ENCODE measurements at places on chromosomes 16 and 17. TPM values are rescaled to one million over a fixed set of nuclear protein-coding genes. Genes with fewer than 3 reads are reported as not detected.

The KRTAP17-1 gene
- 0.12 TPM for total RNA-seq

The ENGASE gene
- 10.7 TPM for total RNA-seq

The ATP1B2 gene
- total RNA-seq, result not detected

The MPP2 gene
- 2.1 TPM for total RNA-seq

The COASY gene
- 15.1 TPM for total RNA-seq

The RNF227 gene
- 2.5 TPM for total RNA-seq

The ENPP7 gene
- not detected for total RNA-seq

The SLC5A11 gene
- total RNA-seq, result not detected

The CDH13 gene
- 133 TPM for total RNA-seq

The SEC14L5 gene
- total RNA-seq, result under 0.01 TPM

The KRTAP3-2 gene
- total RNA-seq, result not detected

The RCVRN gene
- total RNA-seq, result not detected

The TMEM94 gene
- total RNA-seq, result 38.3 TPM

The ACSM2A gene
- not detected for total RNA-seq

The PLXDC1 gene
- total RNA-seq, result not detected

The OMG gene
- 0.11 TPM for total RNA-seq

The SSTR5 gene
- total RNA-seq, result not detected

The MYADML2 gene
- total RNA-seq, result not detected

The SRCIN1 gene
- total RNA-seq, result 0.12 TPM

The ESRP2 gene
- total RNA-seq, result 0.12 TPM

The CSH2 gene
- total RNA-seq, result not detected

The PDILT gene
- not detected for total RNA-seq

The NDRG4 gene
- total RNA-seq, result 12.1 TPM

The FAM83G gene
- 19.1 TPM for total RNA-seq

The TMEM235 gene
- total RNA-seq, result not detected

The KRTAP3-1 gene
- total RNA-seq, result not detected

The CD300LG gene
- not detected for total RNA-seq

The ZFHX3 gene
- 3.3 TPM for total RNA-seq

The PLK1 gene
- total RNA-seq, result 16.6 TPM

The TP53TG3 gene
- not detected for total RNA-seq

The MT1E gene
- 132 TPM for total RNA-seq

The CAMKK1 gene
- total RNA-seq, result 25.7 TPM

The BCL6B gene
- 0.50 TPM for total RNA-seq

The NPIPB9 gene
- 4.1 TPM for total RNA-seq

The FBXW10 gene
- 0.12 TPM for total RNA-seq

The NETO2 gene
- 9.6 TPM for total RNA-seq

The PHOSPHO1 gene
- not detected for total RNA-seq

The KRT40 gene
- total RNA-seq, result not detected

The NPIPA2 gene
- 1.00 TPM for total RNA-seq

The ADAM11 gene
- total RNA-seq, result 0.77 TPM

The ZNF267 gene
- 12.9 TPM for total RNA-seq

The DYNLRB2 gene
- total RNA-seq, result not detected

The HBM gene
- not detected for total RNA-seq

The SLC47A1 gene
- total RNA-seq, result 1.5 TPM

The ACSM3 gene
- 0.77 TPM for total RNA-seq

The TMEM238L gene
- total RNA-seq, result not detected

Data from uterine smooth muscle cell (primary cell).